T follicular helper cell (primary cell): ENCODE measurements at places on chromosomes 11 and 22.

GRCh38 chr11:40819230-40819629, 640.2 kb downstream of the LRRC4C start:
- DNase-seq: no peak

- no peak for DNase-seq
Measured at GRCh38 chr11:110990311-110990710, 255.2 kb upstream of the POU2AF2 start.

DNA sequence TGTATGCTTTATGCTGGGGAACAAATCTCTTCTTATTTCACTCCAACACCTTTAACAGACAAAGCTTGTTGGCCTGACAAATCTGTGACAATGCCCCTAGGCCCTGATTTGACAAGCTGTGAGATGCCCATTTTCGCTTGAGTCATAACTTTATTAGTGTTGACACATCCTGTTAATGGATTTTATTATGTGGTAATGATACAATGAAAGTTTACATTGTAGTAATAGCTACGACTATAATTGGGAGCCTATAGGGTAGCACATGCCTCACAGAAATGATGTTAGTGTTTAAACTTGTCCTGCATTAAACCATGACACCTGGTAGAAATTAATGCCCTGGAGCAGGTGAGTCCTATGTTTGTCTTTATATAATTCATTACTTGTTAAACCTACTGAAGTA, 3.3 kb upstream of the MMP10 start:
- DNase-seq: no peak

- DNase-seq: no peak
Measured at GRCh38 chr22:47713941-47714340, 951.5 kb downstream of the TBC1D22A start.

DNA sequence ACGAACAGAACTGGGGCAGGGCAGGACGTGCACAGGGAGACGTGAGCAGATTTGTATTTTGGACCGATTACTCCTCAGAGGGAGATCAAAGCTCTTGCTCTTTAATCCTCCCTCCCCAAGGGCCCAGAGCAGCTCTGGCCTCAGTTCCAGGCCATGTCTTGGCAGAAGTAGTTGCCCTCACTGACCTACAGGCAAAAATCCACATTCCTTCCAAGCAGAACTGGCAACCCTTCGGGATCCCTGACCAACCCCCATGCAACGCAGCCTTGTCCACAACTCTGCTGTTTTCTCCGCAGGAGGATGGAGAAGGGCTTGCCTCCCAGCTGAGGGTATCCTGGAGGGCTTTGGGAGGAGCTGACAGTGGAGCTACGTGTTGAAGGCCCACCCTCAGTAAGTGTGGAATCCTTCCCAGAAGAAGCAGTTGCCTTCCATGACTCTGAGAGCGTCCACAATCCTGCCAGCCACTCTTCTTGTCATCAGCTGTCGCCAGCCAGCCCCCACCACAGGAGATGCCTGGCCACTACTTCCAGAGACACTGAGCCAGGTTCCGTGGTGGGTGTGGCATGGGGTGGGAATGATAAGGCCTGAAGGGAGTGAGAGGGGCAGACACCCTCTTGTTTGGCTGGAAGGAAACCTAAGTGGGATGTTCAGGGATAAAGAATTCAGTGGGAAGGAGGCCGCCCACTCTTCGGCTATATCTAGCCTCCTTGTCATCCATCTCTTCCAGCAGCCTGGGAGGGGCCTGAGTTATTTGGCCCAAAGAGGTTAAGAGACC, 68.1 kb downstream of the PDE2A start:
- no peak for DNase-seq
